Activated T-helper 9 cell treated with anti-CD3 and anti-CD28 coated beads, Interleukin-2, amount 50 U/mL, for 16 hours (primary cell): ENCODE measurements at places on chromosomes 11 and 22.

DNA sequence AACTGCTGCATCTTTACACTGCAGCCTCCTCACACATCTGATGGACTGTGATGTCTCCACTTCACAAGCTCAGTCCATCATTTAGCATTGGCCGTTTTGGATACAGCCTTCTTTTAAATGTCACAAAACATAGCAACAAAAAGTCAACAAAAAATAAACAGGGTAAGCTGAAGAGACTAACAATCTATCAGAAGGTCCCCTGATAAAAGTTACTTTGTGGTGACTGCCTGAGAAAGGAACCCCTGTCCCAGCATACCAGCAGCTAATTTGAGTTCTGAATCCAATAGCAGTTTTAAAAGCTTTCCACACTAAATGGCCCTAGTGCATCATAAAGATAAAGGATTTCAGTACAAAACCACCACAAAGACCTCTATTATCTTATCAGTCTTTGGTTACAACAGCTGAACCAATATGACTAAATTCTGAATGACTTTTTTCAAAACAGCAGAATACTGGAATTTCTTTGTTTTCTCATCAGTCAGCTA lies 162.4 kb downstream of the SOX6 start:
- no peak for DNase-seq

DNA sequence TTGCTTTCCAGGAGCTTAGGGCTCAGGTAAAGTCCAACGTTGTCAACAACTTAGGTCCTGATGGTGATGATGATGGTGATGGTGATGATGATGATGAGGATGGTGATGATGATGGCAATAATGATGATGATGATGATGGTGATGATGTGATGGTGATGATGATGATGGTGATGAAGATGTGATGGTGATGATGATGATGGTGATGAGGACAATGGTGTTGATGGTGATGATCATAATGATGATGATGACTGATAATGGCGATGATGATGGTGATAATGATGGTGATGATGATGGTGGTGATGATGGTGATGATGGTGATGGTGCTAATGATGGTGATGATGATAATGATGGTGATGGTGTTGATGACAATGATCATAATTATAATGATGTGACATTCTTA lies 750.2 kb downstream of the TBC1D22A start:
- DNase-seq: no peak

DNA sequence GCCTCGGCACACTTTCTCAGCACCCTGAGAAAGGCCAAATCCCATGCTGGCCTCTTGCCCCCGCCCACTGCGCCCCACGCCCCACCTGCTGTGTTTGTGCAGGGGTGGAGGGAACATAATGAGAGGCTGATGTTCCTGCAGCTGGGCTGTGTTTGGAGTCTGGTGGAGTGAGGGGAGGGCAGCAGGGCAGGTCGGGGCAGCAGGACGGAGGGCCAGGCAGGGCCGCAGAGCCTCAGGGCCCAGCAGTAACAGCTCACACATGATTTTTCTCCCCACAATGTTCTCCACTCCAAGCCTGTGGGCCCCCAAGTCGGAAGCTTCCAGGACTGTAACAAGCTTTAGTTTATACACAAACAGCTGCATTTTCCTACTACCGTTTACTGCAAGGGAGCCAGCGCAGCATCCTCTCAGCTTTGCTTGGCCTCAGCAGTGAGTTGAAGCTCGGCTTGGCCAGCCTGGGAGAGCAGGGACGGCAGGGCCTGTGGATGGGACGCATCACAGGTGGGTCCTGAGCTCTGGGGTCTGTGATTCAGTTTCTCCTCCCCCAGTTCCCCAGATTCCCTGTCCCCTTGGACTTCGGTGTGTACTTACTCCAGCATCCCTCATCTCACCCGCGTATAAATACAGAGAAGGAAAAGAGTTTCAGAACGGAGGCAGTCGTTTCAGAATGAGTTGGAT lies 51.0 kb downstream of the RPUSD4 start:
- no peak for DNase-seq

GRCh38 chr11:10659339-10660216 lies 34.0 kb downstream of the IRAG1 start:
- DNase-seq: no peak

DNA sequence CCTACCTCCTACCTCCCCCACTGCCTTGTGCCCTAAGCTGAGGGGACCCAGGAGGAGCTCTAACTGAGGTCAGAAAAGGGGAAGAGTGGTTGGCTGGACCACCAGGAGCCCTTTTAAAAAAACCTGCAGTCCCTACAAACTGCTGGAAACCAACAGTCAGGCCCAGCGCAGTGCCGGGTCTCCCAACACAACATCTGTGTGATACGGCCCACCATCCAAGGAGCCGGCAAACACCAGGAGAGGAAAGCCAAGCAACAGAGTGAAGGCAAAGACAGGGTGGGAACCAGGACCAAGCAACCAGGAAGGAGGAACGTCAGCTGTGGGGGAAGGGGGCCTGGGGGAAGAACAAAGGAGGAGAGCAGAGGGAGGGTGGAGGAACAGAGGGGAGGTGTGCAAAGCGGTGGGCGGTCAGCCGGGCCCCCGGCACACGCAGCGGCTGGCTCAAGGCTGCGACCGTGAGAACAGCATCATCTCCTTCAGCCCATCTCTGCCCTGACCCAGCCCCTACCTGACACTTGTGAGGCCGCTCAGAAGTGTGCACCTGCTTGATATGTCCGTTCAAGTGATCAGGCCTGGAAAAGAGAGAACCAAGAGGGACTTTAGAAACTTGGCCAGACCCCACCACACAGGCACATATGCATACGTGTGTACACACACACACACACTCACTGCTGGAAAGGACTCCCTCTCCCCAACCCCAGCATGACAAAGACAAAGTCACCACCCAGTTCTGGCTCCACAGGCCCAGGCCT lies 3.6 kb downstream of the PATZ1 start:
- DNase-seq: no peak

DNA sequence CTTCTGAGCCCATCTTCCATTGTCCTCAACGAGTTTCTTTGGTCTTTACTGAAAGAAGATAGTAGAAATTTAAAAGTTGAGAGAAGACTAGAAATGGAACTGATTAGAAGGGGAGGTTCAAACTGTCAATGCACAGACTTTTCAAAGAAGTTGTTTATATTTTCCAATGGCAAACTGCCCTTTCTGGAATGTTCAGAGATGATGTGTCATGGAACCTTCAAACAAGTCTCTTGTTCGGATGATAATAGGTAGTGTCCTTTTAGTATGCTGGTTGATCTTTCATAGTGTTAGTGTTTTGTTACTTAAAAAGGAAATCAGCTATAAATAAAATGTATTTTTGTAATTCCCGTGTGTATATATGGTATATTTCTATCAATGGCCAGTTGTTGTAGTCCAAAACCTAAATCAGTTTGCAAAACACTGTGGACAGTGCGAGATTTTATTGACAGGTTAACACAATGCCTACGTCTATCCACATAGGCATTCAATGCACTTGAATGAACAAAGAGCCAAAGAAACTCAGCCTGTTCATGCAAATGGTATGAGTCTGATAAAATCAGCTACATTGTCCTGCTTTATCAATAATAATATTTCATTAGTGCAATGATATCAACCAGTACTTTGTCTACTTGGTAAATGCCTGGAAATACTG lies 30.9 kb downstream of the C11orf91 start:
- no peak for DNase-seq

DNA sequence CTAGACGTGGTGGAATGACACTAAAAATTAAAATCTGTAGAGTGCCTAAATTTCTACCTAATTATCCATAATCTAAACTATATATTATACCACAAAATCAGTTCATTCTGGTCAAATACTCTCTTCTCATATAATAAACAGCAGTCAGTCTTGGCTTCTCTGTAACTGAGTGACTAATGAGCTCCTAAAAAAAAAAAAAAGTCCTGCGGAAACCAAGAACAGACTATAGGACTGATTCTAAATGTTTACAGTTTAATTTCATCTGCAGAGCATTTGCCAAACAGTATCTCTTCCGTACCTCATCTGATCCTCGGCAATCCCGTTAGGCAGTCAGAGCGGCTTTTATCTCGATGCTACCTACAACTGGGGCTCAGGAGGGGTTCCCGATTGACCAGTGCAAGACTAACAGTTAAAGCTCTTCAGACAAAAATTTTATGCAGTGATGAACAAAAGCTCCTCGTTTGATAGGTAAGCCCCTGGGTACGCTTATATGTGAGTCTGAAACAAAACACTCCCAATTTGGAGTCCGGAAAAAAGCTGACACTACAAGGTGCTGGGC lies 686 bp downstream of the KIF18A start:
- DNase-seq: no peak

DNA sequence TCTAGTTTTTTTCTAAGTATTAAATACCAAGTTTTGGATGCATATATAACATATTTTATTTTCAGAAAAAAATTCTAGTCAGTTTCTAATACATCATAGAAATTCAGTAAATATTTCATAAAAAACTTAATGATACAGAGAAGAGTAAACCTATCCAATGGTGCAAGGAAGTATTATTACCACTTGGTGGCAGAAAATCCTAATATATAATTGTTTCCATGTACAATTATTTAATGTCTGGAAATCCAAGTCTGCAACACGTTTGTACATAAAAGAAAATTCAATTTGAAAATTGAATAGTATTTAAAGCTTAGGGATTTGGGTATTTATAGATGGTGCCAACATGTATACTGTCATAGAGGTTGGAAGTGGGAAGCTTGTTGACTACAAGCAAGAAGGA lies 127.0 kb downstream of the TRPC6 start:
- DNase-seq: no peak
